ENCODE measurements at places on chromosomes 3 and 15.

DNA sequence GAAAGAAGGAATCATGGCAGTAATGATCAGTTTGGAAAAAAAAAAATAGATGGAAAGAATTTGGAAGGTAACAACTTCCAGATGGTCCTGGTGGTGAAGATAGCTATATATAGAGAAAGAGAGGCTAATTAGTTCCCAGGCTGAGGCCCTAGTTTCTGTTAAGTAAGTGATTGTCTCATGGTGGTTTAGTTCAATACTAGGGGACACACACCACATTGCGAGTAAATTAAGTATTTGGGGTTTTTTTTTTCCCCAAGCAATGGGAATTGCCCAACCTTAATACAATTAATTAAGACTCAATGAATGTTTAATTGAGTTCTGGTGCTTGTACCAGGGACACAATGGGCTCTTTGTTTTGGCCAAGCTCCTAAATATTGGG, 143.8 kb upstream of the WNT5A start:
- DNase-seq: no peak

DNA sequence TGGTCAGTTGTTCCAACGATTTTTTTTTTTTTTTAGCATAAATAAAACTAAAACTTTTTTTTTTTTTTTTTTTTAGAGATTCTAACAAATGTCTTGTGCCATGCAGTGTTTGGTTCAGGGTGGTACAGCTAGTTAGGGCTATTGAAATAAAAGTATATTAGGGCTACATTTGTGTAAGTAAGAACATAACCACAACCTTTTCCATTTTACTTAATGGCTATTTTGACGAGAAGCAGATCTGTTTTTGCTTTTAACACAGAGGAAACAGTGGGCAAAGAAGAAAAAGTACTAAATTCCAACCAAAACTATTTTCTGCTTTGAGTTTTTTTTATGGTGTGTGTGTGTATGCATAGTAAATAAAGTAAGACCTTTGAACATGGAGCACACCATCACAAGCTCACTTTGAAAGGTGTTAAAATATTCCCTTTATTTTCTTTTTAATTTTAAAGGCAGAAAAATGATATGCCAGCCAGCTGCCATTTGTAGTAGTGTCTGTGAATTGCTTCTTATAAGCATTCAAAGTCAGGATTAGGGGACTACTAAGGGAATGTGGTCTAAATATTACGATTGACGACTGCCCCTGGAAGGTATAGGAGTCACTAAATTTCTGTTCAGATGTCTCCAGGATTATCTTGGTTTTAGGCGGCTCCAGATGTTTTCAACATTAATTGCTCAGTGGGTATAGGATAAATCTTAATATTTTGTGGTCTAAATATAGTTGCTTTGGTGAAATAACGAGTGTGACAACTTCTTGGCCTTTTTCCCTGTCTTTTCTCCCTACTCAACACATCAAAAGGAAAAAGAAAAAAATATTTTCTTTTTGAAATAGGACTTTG, 3.1 kb downstream of the RARB start:
- no peak for DNase-seq

GRCh38 chr3:66428733-66429132, 72.1 kb downstream of the LRIG1 start:
- peak; percentile 90 for DNase-seq

DNA sequence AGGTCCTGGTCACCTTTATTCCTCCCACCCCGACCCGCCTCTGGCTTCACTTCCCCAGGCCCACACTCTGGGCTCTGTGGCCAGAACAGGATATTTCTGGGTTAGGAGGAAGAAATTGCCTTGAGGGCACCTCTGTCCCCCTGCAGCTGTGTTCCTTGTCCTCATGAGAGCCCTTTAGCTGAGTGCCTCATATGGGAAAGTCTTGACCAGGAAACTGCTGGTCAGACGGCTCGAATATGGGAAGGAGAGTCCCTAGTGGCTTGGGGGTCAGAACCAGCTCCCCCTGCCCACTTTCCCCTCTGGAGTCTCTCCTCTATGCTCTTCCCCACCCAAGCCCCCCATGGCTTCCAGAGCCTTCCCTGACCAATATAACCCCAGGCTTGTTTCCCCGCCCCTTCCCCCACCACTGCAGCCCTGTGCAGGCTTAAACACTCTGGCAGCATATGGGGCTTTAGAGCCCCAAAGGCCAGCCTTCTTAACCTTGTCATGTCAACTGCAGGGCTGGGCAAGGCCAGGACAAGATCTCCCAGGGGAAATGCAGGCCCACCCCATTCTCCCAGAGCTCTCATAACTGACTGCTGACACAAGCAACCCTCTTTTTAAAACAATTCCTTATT, 36.4 kb downstream of the SEC22C start:
- DNase-seq: no peak

DNA sequence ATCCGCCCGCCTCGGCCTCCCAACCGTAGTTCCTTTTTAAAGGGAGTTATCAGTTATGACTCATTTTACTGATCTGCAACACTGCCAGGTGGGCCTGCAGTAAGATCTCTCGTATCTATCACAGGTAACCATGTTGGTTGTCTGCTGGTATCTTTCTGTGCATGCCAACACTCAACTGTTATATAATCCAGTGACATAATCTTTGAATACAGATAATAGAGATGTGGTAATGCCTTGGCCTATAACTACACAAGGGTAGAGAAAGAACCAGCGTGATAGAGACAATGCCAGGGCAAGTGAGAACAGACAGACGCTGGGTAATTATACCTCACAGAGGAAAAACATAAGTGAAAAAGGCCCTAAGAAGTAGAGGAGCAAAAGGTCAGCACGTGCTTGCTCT, 11.0 kb upstream of the ARPP19 start:
- no peak for DNase-seq

- DNase-seq: no peak
Observed at GRCh38 chr3:40387895-40388254, 891 bp downstream of the ENTPD3 start.

DNA sequence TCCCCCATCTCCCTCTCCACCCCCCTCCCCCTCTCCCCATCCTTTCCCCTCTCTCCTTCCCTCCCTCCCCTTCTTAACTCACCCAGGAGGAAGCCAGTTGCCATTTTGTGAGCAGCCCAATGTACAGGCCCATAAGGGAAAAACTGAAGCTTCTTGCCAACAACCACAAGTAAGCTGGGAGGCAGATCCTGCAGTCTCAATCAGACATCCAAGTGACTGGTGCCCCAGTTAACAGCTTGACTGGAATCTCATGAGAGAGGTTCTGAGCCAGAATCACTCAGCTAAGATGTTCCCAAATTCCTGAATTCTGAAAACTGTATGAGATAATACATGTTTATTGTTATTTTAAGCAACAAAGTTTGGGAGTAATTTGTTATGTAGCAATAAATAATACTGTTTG, 90.7 kb downstream of the C3orf70 start:
- DNase-seq: no peak

DNA sequence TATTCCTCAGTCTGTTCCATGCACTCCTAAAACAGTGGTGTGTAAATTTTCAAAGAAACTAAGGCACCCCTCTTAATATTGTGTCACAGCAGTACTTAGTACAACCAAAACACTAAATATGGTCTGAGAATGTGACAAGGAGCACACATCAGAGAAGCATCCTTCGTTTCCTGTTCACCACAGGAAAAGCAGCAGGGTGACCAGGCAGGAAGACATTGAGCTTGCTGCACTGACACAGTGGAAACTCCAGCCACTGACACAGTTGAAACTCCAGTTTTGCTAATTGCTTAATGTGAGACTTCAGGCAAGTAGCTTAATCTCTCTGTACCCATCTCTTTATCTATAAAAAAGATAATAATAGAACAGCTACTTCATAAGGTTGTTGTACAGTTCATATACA, 353.0 kb upstream of the RORA start:
- no peak for DNase-seq

- peak; percentile 28 for DNase-seq
Observed at GRCh38 chr3:105686278-105686897, 182.4 kb downstream of the CBLB start.

GRCh38 chr3:54906763-54907162, 21.1 kb downstream of the LRTM1 start:
- no peak for DNase-seq

- DNase-seq: no peak
Observed at GRCh38 chr3:184635774-184636173, 74.2 kb downstream of the EPHB3 start.

DNA sequence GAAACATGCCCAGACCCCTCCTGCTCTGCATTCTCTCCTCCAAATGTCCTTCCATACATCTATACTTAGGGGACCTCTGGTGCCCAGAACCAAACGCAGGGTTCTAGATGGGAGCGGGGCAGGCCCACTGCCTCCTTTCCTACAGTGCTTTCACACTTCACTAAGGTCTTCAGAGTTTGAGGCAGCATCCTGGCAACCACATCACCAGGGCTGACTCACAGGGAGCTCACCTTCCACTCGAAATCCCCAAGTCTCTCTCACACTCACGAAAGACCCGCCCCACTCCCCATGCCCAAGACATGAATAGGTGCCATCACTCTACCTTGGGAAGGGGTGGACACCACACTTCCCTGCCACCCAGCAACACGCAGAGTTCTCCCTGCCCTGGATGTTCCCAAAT, 18.9 kb downstream of the HOMER2 start:
- DNase-seq: no peak

DNA sequence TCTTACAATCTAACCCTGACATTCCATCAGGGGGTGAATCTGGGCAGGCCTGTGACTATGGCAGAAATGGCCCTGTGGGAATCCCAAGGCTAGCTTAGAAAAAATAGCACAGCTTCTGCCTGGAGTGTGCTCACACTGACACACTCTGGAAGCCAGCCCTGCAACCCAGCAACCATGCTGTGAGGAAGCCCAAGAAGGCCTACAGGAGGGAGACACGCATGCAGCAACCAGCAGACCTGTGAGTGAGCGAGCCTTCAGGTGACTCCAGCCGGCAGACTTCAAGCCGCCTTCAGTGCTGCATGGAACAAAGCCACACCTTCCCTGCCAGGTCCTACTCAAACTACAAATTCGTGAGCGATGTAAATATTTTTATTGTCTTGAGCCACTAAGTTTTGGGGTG, 26.1 kb downstream of the RAB6B start:
- no peak for DNase-seq

GRCh38 chr3:141930801-141931200, 54.4 kb downstream of the ATP1B3 start:
- DNase-seq: no peak

- DNase-seq: peak; percentile 49
Observed at GRCh38 chr3:36729204-36730056, 34.9 kb downstream of the DCLK3 start.

GRCh38 chr15:40092256-40092978, 16.3 kb downstream of the BMF start:
- DNase-seq: no peak

GRCh38 chr3:197011780-197012539, 17.7 kb downstream of the MELTF start:
- DNase-seq: no peak

GRCh38 chr3:16604433-16604832, 790 bp downstream of the DAZL start:
- no peak for DNase-seq

- peak; percentile 33 for DNase-seq
Observed at GRCh38 chr15:34616613-34617012, 33.2 kb upstream of the GOLGA8B start.

DNA sequence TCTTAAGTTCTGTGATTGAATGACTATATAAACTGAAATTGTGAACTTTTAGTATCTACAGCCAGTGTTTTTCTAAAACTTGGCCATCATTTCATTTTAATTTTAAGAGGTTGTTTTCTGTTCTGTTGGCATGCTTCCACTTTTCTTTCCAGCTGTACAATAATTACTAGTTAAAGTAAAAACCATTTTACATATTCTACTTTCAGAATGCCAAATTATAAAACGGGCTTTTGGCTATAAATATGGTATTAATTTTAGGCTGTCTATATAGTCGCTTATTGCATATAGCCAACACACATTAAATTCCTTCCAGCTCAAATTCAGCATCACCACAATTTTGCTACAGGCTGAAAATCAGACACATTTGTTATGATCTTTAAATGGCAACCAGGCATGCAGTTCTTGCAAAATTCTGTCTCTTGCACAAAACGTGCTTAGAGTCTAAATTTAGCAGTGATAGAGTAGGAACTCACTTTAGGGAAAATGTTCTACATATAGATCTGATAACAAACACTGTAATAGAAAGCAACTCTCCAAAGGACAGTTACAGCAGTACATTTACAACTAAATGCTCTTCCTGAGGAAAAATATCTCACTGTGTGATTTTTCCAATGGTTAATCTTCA, 81.1 kb downstream of the BTD start:
- DNase-seq: no peak

DNA sequence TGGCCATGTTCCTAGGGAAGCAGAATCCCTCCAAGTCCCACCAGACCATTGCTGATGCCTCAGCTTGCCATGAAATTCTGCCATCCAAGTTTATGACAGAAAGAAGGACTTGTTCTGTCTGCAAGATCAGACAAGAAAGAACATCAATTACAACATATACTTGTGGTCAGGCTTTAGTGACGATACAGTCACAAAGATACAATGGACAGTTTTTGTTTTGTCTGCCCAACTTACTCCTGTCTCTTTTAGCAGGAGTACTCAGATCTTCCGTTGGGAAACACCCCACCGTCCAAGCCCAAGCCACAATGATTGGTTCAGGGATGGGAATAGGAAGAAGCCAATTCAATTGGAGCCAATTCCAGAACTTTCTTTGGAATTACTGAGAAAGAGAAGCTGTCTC, 15.7 kb downstream of the KLHL6 start:
- no peak for DNase-seq

GRCh38 chr15:41669701-41670100, 9.5 kb downstream of the MGA start:
- DNase-seq: no peak

DNA sequence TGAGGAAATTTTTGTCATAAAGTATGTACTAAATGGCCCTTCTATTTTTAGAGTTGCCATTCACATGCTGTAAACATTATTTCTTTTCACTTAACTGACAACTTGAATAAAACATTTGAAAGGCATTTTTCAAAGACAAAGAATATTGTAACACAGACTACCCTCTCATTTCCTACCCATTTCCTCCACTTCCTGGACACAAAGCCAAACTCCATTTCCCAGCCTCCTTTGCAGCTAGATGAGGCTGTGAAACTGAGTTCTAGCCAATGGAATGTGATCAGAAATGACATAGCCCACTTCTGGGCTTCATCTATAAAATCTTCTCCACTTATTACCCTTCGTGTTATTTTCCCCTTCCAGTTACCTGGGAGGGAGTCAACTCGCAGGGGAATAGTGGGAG, 288.9 kb upstream of the DPH6 start:
- no peak for DNase-seq

DNA sequence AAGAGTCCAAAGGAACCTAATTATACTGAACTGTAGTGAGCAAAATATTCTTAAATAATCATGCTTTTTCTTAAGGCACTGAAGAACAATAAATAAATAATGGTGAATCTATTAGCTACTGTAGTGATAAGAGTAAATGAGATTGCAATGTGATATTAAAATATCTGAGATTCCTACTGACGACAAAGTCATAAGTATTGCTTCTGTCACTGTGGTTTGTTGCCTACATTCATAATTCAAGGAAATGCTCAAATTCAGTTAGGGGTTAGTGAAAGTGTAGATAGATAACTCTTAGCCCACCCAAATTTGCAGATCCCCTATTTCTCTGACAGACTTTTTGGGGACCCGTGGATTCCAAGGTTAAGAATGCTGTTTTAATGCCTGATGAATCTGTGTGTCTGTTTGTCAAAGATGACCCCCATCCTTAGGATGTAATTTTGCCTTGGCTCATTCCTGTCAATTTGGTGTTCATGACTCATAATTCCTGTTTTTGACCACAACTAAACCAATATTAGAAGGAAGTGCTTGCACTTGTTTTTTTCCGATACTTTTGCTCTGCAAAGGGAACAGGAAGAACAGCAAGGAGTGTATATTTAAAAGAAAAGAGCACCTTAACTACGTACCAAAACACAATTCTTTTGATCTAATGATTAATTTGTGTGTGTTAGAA, 86.7 kb downstream of the MAGI1 start:
- DNase-seq: no peak

GRCh38 chr3:162353414-162353813, 856.8 kb downstream of the OTOL1 start:
- DNase-seq: no peak

All from urothelium cell line (cell line).